Activated CD4-positive, alpha-beta T cell treated with anti-CD3 and anti-CD28 coated beads for 36 hours (primary cell): ENCODE measurements at places on chromosomes 6 and 20. TPM values are rescaled to one million over a fixed set of nuclear protein-coding genes. Genes with fewer than 3 reads are reported as not detected.

VGLL2 gene
- total RNA-seq = not detected

DNA sequence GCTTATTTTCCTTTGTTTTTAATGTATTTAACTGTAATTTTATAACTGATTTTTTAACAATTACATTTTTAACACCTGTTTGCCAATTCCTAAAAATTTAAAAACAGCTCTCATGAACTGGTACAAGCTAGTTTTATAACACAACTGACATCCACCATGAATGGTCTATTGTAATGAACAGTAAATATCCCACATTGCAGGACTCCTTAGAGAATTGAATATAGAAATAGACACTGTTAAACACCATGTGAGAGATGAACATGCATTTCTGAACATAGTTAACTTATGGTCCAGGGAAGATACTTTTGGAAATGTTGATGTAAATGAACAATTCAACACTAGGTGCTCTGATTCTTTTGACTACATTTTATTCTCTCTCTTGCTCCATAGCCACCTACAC is 195.1 kb upstream of the GMDS start:
- DNase-seq = no peak

DNA sequence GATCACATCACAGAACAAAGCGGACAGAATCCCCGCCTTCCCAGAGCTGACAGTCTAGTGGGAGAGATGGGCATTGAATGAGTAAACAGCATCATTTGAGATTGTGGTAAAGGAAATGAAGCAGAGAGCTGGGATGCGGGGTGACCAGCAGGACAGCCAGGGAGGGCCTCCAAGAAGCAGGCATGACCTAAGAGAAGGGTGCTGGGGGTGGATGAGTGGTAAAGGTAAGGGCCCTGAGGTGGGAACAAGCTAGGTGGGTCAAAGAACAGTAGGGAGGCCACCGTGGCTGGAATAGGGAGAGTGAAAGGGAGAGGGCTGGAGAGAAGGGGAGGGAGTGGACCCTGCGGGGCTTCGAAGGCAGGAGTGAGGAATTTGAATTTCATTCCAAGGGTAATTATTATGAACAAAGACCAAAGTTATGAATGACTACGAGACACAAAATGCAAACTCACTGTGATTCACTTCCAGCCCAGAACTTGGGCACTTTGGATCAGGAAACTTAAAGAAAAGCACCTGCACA is 61.4 kb downstream of the CEBPB start:
- DNase-seq = no peak

- DNase-seq = peak; percentile 74
These were observed 16.3 kb upstream of the SMAP1 start for GRCh38 chr6:70651326-70651905.

GRCh38 chr6:122323361-122323760 is 76.1 kb upstream of the HSF2 start:
- DNase-seq = no peak

MMS22L gene
- total RNA-seq = 43.6 TPM

DNA sequence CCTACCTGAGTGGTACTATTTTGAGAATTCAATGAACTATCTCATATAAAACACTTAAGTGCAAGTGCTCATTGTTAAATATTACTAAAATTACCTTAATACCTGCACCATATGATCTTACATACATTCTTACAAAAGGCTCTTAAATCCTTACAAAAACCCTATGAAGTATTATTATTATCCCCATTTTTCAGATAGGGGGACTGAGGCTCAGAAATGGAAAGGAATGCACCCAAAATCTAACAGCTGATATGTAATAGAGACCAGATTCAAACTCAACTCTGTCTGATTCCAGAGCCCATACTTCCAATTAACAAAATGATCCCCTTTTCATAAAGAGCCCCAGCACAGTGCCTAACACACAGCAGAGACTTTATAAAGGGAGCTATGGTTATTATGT is 17.5 kb downstream of the BCL2L1 start:
- no peak for DNase-seq

DUSP15 gene
- total RNA-seq = not detected

PTCRA gene
- not detected for total RNA-seq

DNA sequence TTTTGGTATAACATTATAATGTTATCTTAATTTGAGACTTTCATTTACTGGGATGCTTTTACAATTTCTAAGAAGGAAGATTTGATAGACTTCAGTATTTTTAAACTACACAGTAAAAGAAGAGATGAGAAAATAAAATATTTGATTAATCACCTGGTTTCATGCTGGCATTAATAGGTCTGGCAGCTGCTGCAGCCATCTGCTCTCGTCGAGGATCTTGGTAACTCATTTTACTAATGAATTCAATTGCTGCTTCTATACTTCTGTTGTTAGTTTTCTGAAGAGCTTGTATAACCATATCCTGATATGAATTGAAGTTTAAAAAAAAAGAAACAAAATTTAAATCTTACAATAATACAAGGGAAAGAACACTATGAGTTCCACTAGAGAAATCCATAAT is 23.0 kb downstream of the LATS1 start:
- DNase-seq = no peak

GPR6 gene
- total RNA-seq = not detected

DNA sequence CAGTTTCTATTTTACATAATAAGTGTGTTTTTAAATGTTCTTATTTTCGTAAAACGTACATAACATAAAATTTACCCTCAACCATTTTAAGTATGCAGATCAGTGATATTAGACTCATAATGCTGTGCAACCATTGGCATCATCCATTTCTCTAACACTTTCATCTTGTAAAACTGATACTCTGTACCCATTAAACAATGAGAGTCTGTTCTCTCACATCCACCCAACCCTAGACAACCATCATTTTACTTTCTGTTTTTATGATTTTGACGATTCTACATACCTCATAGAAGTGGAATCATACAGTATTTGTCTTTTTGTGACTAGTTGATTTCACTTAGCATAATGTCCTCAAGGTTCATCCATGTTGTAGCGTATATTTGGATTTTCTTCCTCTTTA is 140.4 kb downstream of the TINAG start:
- no peak for DNase-seq

- no peak for DNase-seq
These were observed 20.2 kb downstream of the FBXL4 start for GRCh38 chr6:98927534-98927933.

BPIFB4 gene
- not detected for total RNA-seq

KCNK15 gene
- total RNA-seq = 1.1 TPM

- DNase-seq = no peak
These were observed 71.3 kb upstream of the STXBP5 start for GRCh38 chr6:147132889-147133288.

- no peak for DNase-seq
These were observed 98.2 kb upstream of the HDGFL1 start for GRCh38 chr6:22471132-22471690.

HTR1B gene
- not detected for total RNA-seq

DNA sequence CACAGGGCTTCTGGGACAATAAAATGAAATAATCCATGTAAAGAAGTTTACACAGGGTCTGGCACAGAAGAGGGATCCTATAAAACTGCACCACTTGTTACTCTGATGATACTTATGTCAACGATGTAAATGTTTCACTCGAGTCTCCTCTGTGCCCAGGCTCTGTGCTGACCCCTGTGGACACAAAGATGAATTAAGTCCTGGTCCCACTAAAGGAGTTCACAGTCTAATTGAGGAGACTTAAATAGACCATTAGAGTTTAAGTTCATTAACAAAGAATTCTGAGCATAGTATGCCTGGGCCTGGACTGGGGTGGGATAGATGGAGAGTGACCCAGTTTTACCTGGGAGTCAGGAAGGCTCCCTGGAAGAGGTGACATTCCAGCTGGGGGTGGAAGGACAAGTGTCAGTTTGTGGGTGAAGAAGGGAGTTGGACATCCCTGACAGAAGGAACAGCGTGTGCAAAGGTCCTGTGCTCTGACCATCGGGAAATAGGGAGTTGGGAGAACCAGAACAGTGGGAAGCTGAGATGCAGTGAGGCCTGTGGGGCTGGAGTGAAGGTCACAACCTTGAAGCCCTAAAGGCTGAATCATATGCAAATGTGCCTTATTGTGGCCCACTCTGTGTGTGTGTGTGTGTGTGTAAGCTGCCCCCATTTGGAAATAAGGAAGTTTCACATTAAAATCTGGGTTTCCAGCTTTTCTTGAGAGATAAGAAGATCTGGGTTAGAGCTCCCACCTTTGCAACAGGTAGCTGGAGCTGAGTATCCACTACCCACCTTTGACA is 1.1 kb downstream of the OCSTAMP start:
- DNase-seq = no peak

- no peak for DNase-seq
These were observed 228.9 kb downstream of the ALDH8A1 start for GRCh38 chr6:134721060-134721405.

- no peak for DNase-seq
These were observed 516.7 kb downstream of the CBLN4 start for GRCh38 chr20:55488593-55488992.

DNA sequence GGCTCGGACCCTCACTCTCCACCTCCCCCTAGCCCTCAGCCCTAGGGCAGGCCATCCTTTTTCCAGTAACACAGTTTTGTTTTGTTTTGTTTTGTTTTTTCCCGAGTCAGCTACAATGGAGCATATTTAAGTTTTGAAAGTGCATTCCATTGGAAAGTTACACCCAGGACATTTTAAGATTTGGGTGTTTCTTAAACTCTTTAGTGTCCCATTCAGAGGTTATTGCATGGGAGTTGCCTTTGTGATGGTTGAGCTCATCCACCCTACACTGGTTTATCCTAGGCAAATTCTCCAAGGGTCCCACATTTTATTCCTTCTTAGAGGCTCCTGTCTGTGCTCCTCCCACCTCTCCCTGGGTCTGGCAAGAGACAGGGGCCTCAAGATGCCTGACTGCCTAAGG is 58.9 kb downstream of the THBS2 start:
- DNase-seq = no peak

DNA sequence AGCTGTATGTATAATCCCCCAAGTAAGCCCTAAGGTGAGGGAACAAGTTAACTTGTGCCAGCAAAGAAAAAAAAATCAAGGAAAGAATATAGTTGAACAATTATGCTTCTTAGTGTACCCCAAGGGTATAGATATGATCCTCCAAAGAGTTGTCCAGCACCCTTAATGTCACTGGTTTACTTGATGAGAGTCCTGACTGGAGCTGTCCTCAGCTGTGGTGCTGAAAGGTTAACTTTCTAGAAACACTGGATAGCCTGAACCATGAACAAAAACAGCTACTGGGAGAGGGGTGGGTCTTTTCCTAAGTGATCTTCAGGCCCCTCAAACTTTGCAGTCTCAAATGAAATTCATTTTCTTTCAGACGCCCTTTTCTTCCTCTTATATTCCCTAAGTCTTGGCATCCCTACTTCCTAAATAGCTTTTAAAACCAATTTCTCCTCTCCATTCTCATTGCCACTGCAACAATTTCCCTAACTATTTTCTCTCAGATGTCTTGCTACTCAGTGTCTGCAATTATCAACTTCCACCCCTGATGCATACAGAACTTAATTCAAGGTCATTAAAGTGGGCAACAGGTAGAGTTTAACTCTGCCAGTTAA is 83.5 kb upstream of the PROKR2 start:
- peak; percentile 22 for DNase-seq

DNA sequence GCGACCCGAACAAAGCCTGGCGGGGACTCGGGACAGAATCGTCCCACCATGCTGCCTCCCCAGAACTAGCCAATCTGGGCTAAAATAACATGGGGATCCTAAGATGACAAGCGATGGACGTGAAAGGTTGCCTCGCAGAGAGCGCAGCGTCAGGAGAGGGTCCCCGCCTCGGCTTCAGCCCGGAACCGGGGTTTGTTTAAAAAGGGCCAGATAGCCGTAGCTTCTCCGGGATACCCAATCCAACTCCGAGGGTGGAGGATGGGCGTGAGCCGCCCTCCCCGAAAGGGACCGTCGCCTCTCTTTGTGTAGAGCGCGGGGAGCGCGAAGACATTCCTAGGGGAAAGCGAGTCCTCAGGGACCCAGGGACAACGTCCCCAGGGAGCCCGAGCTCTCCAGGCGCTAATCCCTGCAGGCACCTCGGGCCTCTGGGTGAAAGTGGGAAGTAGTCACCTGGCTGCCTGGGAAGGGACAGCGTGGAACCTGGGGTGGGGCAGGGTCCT is 643 bp downstream of the CD24 start:
- peak; percentile 5 for DNase-seq

- DNase-seq = no peak
These were observed 38.8 kb upstream of the HLA-E start for GRCh38 chr6:30450548-30450908.

DNA sequence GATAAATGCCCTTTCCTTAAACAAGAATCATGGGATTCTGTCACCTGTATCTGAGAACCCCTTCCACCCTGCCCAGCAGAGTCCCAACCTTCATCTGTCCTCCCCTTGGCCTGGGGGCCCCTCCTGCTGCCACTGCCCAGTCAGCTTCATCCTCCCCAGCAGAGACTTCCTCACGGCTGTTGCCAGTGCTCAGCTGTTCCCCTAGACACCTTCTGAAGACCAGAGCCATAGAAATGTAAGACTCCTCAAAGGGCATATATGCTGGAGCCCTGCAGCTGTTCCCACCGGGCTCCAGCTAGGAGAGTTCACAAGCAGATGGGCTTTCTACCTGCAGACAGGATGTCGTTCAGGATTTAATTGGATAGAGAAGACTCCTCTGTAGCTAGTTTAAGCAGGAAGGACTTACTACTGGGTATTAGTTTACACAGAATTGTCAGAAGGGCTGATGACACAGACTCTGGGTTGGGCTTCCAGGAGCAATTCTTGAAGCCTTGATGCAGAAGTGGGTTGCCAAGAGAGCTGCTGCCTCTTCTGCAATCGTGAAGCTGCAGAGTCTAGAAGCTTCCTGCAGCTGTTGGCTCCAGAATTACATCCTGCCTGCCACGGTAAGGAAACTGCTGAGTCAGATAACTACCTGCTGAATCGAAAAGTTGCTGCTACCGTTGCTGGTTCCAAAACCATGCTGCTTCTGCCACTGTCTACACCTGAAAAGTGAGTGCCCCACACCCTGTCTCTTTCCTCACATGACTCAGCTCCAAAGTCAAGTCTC is 57.1 kb upstream of the MLN start:
- DNase-seq = peak; percentile 51

GRCh38 chr6:94468830-94469229 is 1049.5 kb upstream of the EPHA7 start:
- DNase-seq = no peak
